ENCODE measurements at places on chromosomes 7 and 10. TPM values are rescaled to one million over a fixed set of nuclear protein-coding genes. Genes with fewer than 3 reads are reported as not detected.

Gene FEZF1
- polyA plus RNA-seq, result not detected

Gene PDE6C
- polyA plus RNA-seq, result not detected

Gene HOXA5
- polyA plus RNA-seq, result 9.5 TPM

Gene CAMK2B
- 0.25 TPM for polyA plus RNA-seq

Gene CALHM3
- polyA plus RNA-seq, result 0.02 TPM

Measured in lung (tissue), 17 donors.